ENCODE measurements at places on chromosomes 16 and 17.

GRCh38 chr17:50148226-50149090 is 2.0 kb downstream of the PPP1R9B start:
- peaks cover 20% of the 10 kb centered on the region for H3K36me3 ChIP-seq
- H3K4me3 ChIP-seq = peak overlapping the region; percentile 93
- H3K4me1 ChIP-seq = peaks cover 53% of the 10 kb centered on the region
- H3K27me3 ChIP-seq = no peaks in the 10 kb centered on the region
- H3K27ac ChIP-seq = peak overlapping the region; percentile 93

GRCh38 chr17:38354466-38354865 is 2.8 kb downstream of the SOCS7 start:
- H3K4me1 ChIP-seq = peaks cover 47% of the 10 kb centered on the region
- no peaks in the 10 kb centered on the region for H3K27me3 ChIP-seq
- H3K4me3 ChIP-seq = no peak overlapping the region
- DNase-seq = no peak

GRCh38 chr16:81564421-81564911 is 119.9 kb downstream of the CMIP start:
- no peak for DNase-seq
- peaks cover 23% of the 10 kb centered on the region for H3K4me1 ChIP-seq
- no peaks in the 10 kb centered on the region for H3K27me3 ChIP-seq
- peaks cover 5% of the 10 kb centered on the region for H3K36me3 ChIP-seq
- H3K27ac ChIP-seq = no peak overlapping the region
- H3K4me3 ChIP-seq = no peak overlapping the region

GRCh38 chr17:43359469-43360110 is 39.2 kb upstream of the ARL4D start:
- peaks cover 4% of the 10 kb centered on the region for H3K27me3 ChIP-seq
- H3K36me3 ChIP-seq = peaks cover 14% of the 10 kb centered on the region
- DNase-seq = no peak
- H3K27ac ChIP-seq = peak overlapping the region; percentile 100
- peak overlapping the region; percentile 91 for H3K4me3 ChIP-seq
- peaks cover 48% of the 10 kb centered on the region for H3K4me1 ChIP-seq

DNA sequence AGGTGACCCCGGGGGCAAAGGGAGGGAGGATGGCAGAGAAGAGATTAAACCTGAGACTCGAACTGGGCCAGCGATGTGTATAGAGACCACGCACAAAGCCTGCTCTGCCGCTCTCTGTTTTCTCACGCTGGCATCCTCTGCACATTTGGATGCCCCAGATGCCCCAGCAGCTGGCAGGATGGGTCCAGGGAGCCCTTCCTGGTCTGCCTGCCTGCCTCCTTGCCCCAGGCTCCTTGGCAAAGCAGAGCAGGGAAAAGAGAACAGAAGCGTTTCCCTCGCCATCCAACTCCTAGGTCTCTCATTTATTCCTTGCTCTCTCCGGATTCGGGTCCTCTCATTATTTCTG is 5.2 kb upstream of the PIPOX start:
- H3K27ac ChIP-seq = no peak overlapping the region
- no peaks in the 10 kb centered on the region for H3K36me3 ChIP-seq
- no peak for DNase-seq
- H3K4me1 ChIP-seq = peaks cover 7% of the 10 kb centered on the region

- no peak for DNase-seq
- no peak overlapping the region for H3K27ac ChIP-seq
- H3K27me3 ChIP-seq = peaks cover 39% of the 10 kb centered on the region
- no peaks in the 10 kb centered on the region for H3K4me1 ChIP-seq
- no peak overlapping the region for H3K4me3 ChIP-seq
These were observed 24.0 kb upstream of the PHB1 start for GRCh38 chr17:49438436-49439278.

- peaks cover 65% of the 10 kb centered on the region for H3K4me1 ChIP-seq
- H3K4me3 ChIP-seq = peak overlapping the region; percentile 93
- peaks cover 3% of the 10 kb centered on the region for H3K36me3 ChIP-seq
These were observed 3.2 kb downstream of the KSR1 start for GRCh38 chr17:27459433-27459832.

- H3K4me1 ChIP-seq = peaks cover 20% of the 10 kb centered on the region
- no peak for DNase-seq
- no peaks in the 10 kb centered on the region for H3K27me3 ChIP-seq
- H3K36me3 ChIP-seq = peaks cover 1% of the 10 kb centered on the region
- H3K4me3 ChIP-seq = no peak overlapping the region
- peak overlapping the region; percentile 40 for H3K27ac ChIP-seq
These were observed 50.8 kb downstream of the TOM1L2 start for GRCh38 chr17:17921192-17922069.

- no peaks in the 10 kb centered on the region for H3K4me1 ChIP-seq
- peaks cover 3% of the 10 kb centered on the region for H3K36me3 ChIP-seq
- no peak overlapping the region for H3K4me3 ChIP-seq
- no peak overlapping the region for H3K27ac ChIP-seq
- no peaks in the 10 kb centered on the region for H3K27me3 ChIP-seq
- no peak for DNase-seq
These were observed 3.7 kb downstream of the HPR start for GRCh38 chr16:72066747-72067146.

DNA sequence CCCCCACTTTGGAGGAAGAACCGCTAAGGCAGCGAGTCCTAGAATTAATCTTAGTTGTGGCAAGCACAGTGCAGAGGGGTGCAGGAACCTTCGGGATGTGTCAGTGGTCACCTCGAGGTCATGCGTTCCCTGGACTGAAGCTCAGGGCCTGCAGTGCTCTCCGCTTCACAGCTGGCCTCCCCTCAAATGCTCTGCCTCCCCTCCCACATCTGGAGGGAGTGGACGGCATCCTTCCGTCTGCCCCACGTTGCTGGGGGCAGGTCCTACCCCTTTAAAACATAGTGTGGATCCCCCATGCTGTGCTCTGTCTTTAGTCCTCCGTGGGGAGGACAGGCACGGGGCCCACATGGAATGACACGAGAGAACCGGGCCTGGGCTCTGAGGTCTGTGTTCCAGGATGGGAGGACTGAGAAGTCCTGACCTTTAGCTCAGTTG is 99.5 kb upstream of the CDC42EP4 start:
- H3K36me3 ChIP-seq = no peaks in the 10 kb centered on the region
- no peak for DNase-seq
- H3K27ac ChIP-seq = no peak overlapping the region
- H3K4me3 ChIP-seq = no peak overlapping the region
- no peaks in the 10 kb centered on the region for H3K27me3 ChIP-seq
- H3K4me1 ChIP-seq = no peaks in the 10 kb centered on the region

- no peaks in the 10 kb centered on the region for H3K36me3 ChIP-seq
- H3K4me1 ChIP-seq = peaks cover 20% of the 10 kb centered on the region
- H3K27me3 ChIP-seq = peaks cover 6% of the 10 kb centered on the region
- no peak within 1 kb of the TSS for H3K27ac ChIP-seq
- no peak for DNase-seq
These were observed at the start of gene PHLPP2 for GRCh38 chr16:71724320-71724751. PHLPP2 (minus strand) TSS chr16:71724701; CDS start chr16:71714795, 9,906 bp downstream.

GRCh38 chr17:33523577-33523981 is 230.5 kb upstream of the ASIC2 start:
- no peaks in the 10 kb centered on the region for H3K36me3 ChIP-seq
- DNase-seq = no peak
- H3K27ac ChIP-seq = no peak overlapping the region

- H3K4me1 ChIP-seq = peaks cover 49% of the 10 kb centered on the region
- H3K27ac ChIP-seq = no peak overlapping the region
- H3K4me3 ChIP-seq = peak overlapping the region; percentile 80
- H3K36me3 ChIP-seq = peaks cover 4% of the 10 kb centered on the region
- H3K27me3 ChIP-seq = peaks cover 58% of the 10 kb centered on the region
These were observed 1.5 kb downstream of the FGF11 start for GRCh38 chr17:7440834-7441195.

GRCh38 chr16:53804467-53804866 is 100.5 kb downstream of the FTO start:
- H3K4me3 ChIP-seq = no peak overlapping the region
- H3K36me3 ChIP-seq = peaks cover 4% of the 10 kb centered on the region
- H3K27ac ChIP-seq = no peak overlapping the region
- no peaks in the 10 kb centered on the region for H3K27me3 ChIP-seq
- H3K4me1 ChIP-seq = peaks cover 14% of the 10 kb centered on the region

DNA sequence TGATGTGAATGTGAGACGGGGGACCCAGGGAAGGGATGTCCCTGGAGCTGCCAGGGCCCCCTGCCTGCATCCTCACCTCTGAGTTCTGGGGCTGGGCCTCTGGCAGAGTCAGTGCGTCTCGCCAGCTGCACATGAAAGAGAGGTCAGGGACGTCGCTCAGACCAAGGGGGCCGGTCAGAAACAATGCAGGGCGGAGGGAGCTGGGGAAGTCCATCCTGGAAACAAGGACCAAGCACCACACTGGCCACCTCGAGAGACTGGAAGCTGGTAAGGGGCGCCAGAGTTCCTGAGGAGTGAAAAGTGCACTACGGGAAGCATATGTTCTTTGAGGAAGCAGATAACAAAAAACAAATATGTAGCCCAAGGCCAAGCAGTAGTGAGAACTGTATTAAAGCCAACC is 2.1 kb downstream of the TAF1C start:
- peak overlapping the region; percentile 89 for H3K4me3 ChIP-seq
- no peaks in the 10 kb centered on the region for H3K27me3 ChIP-seq
- H3K4me1 ChIP-seq = peaks cover 15% of the 10 kb centered on the region

GRCh38 chr17:81160306-81160705 is 5.0 kb upstream of the PVALEF start:
- no peak for DNase-seq
- no peak overlapping the region for H3K27ac ChIP-seq
- H3K36me3 ChIP-seq = no peaks in the 10 kb centered on the region
- H3K4me3 ChIP-seq = no peak overlapping the region

GRCh38 chr16:685967-686366 is 1.8 kb upstream of the JMJD8 start:
- no peak overlapping the region for H3K4me3 ChIP-seq
- peaks cover 19% of the 10 kb centered on the region for H3K36me3 ChIP-seq
- H3K27me3 ChIP-seq = no peaks in the 10 kb centered on the region
- DNase-seq = peak; percentile 46

DNA sequence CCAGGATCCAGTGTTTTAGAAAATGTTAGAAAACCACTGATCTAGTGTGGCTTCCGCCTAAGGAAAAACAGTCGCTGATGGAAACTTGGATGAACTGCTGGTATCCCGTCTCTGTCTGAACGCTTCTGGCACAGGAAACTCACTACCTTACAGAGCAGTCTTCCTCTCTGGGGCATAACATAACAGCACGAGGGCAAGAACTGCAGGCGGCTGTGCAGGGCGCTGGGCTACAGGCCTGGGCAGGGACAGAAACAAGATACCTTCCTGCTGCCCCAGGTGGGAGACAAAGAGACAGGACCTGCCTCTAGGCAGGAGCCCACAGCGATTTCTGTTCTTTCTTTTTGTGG is 10.5 kb downstream of the MXRA7 start:
- H3K4me1 ChIP-seq = peaks cover 3% of the 10 kb centered on the region
- H3K4me3 ChIP-seq = no peak overlapping the region
- no peaks in the 10 kb centered on the region for H3K36me3 ChIP-seq
- H3K27ac ChIP-seq = no peak overlapping the region

- no peak for DNase-seq
- H3K27me3 ChIP-seq = no peaks in the 10 kb centered on the region
- H3K27ac ChIP-seq = no peak overlapping the region
- peaks cover 26% of the 10 kb centered on the region for H3K4me1 ChIP-seq
- no peak overlapping the region for H3K4me3 ChIP-seq
- peaks cover 33% of the 10 kb centered on the region for H3K36me3 ChIP-seq
These were observed 8.0 kb downstream of the SGF29 start for GRCh38 chr16:28561557-28562187.

- no peak for DNase-seq
- peaks cover 9% of the 10 kb centered on the region for H3K27me3 ChIP-seq
- no peaks in the 10 kb centered on the region for H3K4me1 ChIP-seq
- no peaks in the 10 kb centered on the region for H3K36me3 ChIP-seq
- H3K4me3 ChIP-seq = no peak overlapping the region
These were observed 69.4 kb downstream of the MRC2 start for GRCh38 chr17:62696726-62697490.

- no peak for DNase-seq
- no peak overlapping the region for H3K27ac ChIP-seq
- peaks cover 86% of the 10 kb centered on the region for H3K4me1 ChIP-seq
- no peak overlapping the region for H3K4me3 ChIP-seq
These were observed 38.1 kb downstream of the ANKRD11 start for GRCh38 chr16:89452241-89452640.

DNA sequence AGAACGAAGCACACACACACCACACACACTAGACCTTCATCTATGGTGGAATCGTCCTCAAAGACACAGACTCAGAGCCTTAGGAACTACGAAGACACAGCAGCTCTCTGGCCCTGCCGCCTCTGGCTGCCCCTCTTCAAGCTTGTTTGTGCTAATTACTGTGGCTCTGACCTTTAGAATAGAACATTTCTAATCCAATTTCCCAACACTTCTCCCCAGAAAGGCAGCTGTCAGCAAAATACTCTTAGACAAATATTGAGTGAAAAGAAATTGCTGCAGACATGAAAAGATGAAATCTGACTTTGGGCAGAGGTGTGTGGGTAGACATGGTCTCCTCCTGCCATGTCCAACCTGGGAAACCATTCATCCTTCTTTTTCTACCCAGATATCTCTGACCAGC is 152.0 kb upstream of the DNAH9 start:
- H3K27ac ChIP-seq = no peak overlapping the region
- H3K4me1 ChIP-seq = no peaks in the 10 kb centered on the region
- H3K27me3 ChIP-seq = no peaks in the 10 kb centered on the region
- DNase-seq = no peak
- H3K36me3 ChIP-seq = no peaks in the 10 kb centered on the region
